ENCODE measurements at places on chromosomes 11 and 22.

- DNase-seq, result no peak
These were observed 27.2 kb downstream of the TTC12 start for GRCh38 chr11:113341388-113342165.

DNA sequence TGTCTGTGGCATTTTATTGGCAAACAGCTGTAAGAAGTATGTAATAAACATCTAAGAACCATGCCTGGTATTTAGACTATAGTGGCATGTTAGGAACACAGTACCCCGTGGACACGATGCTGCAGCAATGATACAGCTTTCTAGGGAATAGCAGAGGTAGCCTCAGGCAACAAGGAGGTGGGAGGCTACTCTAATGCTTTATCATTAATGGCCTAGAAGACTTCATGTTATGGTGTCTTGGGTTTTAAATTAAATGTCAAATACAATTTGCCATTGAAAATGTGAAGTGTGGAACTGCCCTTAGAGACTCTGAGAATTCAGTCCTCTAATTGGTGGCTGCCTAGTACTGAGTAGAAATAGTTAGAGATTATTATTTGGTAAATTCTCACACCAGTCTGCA is 516.9 kb downstream of the CNTN5 start:
- no peak for DNase-seq

DNA sequence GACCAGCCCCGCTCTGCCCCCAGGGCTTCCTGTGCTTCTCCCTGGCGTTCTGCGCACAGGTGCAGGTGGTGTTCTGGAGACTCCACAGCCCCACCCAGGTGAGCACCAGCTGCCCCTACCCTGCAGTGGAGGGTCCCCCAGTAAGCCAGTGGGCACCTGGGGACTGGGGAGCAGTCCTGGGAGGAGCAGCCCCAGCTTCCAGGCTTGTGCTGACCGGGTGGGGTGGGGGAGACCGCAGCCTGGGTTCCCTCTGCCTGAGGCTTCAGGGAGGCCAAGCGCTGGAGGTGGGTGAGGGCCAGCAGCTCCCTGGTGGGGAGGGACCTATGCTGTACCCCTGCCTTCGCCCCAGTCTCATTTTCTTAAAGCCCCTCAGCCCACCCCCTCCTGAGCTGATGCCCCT is 6.9 kb downstream of the TSPAN32 start:
- DNase-seq, result no peak

DNA sequence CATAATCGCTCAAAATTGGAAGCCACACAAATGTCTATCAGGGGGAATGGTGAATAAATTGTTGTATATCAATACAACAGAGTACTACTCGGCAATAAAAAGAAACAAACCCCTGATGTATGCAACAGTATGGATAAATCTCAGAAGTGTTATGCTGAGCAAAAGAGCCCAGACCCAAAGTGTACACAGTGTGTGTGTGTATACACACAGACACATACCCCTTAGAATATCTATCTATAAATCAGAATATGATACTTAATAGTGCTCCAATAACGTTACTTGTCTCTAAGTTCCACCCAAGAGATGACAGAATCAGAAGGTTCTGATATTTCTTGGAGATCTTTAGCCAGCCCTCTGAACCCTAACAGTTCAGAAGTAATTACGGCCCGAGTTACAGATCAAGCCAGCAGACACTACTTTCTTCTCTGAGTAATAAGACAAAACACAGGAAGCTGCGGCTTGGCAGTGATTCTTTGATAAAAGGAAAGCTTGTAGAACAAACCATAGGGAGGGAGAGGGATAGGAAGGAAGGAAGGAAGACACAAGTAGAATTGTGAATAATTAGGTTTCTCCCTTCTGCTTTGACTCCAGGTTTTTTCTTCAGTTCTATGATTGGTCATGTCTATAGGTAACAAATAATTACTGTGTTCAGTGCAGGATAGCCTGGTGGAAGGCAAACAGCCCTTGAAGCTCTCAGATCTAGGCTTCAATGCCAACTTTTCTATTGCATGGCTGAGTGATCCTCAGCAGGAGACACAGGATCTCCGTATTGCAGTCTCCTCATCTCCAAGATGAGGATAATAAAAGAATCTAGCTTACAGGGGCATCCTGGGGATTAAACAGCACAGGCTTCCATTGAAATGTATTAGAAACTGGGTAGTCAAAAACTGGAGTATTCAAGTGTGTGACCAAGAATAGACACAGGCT is 75.6 kb upstream of the TEAD1 start:
- no peak for DNase-seq

GRCh38 chr11:6660712-6661111 is 5.1 kb upstream of the DCHS1 start:
- no peak for DNase-seq

DNA sequence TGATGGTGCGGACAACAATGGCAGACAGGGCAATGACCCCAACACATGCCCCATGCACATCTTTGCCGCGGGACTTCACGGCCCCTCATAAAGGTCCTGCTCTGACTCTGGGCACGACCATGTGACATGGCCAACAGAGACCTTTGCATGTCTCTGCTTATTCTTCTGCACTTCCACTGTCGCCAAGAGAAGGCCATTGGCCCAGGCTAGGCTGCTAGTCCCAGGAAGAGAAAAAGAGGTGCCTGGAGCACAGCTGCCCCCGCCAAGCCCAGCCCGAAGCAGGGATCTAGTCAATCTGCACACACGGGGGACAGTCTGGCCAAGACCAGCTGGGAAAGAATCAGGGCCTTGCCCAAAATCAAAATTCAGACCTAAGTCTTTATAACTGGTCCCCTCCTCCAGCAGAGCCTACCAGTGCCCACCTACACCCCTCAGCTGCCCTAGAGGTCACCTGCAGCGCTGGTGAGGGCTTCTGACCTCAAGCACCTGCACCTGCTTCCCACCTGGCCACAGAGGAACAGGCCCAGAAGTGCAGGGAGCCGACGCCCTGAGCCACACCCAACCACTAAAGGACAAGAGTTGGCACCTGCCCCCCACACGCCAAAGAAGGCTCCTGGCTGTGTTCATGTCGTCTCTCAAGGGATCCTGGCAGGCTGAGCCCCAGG is 8.1 kb downstream of the SULT4A1 start:
- no peak for DNase-seq

DNA sequence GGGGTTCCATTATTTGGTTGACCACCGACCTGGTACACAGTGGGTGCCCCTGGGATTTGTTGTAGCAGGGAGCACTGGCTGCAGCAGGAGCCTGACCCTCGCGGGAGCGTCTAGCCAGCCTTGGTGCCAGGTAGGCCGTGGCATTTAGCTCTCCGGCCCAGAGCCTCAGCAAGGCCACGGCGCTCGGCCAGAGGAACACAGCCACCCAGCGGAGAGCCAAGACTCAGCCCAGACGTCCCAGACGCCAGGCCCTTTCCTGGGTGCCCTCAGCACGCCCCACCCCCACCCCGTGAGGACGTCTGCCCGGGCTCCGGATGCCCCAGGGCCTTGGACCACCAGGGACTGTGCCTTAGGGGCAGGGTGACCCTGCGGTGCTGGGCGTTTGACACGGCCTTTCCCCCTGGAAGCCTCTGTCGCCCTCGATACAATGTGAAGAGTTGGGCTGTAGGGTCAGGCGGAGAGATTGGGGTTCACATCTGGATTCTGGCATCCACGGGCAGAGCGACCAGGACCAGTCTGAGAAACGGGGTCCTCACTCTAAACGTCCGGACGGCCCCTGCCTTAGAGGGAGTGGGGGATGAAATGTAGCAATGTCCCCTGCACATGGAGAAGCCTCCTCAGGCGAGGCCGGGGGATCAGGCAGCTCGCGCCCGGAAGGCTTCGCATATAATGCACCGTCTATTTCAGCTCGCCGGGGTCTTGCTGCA is 99.2 kb upstream of the FGF3 start:
- DNase-seq, result no peak

DNA sequence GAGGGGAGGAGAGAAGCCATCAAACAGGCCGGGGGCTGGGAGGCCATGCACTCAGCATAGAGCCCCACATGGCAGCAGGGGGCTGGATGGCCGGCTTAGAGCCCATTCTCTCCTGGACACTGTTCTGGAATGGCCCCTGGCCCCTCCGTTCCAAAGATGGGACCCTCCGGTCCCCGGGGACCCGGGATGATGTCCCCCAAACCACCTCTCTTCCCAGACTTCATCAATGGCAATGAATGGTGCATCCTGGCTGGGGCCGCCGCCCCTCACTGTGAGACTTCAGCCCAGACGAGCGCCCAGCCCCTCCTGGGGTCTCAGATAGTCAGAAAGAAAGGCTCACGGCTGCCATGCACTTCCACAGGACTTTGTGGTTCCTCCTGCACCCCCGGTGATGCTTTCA is 13.8 kb upstream of the RTN4R start:
- DNase-seq, result no peak

DNA sequence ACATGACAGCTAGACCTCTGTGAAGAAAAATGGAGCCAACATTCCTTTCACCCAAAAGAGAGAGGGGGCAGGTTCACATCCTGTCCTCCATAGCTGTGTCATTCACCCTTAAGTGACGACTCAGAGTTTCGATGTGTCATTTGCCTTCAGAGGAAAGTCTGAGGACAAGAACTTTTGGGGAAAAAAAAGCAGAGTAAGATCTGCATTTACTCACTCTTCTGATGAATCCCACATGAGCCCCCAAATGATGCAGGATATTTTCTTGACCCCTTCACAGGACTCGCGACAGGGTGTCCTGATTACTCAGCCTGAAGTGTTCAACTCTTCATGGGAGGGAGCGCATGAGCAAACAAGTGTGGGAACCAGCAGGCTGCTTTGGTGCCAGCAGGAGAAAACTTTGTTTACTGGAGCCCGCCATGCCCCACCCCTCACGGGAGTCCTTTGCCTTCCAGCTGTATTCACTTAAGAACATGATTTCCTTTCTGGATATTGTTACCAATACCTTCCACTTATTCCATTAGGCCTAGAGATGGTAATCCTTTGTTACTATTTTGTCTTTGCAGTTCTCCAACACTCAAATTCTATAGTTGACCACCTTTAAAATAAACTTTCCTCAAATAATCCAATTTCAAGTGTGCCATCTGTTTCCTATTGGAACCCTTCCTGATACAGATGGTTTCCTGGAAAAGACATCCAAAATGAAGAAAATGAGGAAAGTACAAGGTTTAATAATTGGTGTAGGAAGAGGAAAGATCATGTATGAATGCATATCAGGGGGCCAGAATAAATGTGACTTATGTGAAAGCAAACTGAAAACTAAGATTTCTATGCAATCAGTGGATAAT is 729.8 kb downstream of the FAM181B start:
- DNase-seq, result no peak

- no peak for DNase-seq
These were observed 6.4 kb upstream of the ADORA2A start for GRCh38 chr22:24420977-24421343.

DNA sequence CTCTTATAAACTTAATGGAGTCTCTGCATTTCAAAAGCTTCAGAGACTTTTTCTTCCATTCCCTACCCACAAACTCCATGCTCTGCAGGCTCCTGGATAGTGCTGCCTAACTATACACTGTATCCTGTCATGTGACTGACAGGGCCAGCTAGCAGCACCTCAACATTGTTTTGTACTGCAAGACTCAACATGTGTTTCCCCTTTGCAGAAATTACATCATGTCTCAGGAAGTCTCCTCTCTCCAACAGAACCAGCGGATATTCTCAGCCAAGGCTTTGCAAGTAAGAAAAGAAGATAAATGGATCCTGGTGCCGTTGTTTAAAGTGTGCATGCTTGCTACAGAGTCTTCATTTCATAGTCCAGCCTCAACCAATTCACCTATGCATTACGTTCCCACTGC is 164.0 kb upstream of the UBASH3B start:
- no peak for DNase-seq

DNA sequence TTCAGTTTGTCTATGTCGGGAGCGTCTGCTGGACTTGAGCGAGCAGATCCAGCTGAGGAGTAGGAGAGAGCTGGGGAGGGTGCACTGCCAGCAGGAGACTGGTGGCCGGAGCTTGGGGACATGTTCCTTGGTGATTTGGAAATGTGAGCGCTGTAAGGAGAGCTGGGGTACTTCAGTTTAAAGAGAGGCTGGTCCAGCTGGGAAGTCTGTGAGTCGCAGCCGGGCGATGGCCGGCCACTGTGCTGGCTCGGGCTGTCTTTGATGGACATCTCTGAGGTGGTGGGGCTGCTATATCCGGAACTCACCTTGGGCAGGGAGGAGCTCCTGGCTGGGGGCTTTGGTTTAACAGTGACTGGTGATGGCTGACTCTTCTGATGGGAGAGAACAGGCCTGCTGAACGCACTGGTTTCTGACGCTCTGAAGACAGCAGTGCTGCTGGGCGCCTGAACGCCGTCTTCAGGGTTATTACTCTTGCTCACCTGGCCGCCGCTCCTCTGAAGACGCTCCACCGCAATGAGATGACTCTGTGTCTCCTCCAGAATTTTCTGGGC is 63.6 kb upstream of the PITPNB start:
- DNase-seq, result no peak

DNA sequence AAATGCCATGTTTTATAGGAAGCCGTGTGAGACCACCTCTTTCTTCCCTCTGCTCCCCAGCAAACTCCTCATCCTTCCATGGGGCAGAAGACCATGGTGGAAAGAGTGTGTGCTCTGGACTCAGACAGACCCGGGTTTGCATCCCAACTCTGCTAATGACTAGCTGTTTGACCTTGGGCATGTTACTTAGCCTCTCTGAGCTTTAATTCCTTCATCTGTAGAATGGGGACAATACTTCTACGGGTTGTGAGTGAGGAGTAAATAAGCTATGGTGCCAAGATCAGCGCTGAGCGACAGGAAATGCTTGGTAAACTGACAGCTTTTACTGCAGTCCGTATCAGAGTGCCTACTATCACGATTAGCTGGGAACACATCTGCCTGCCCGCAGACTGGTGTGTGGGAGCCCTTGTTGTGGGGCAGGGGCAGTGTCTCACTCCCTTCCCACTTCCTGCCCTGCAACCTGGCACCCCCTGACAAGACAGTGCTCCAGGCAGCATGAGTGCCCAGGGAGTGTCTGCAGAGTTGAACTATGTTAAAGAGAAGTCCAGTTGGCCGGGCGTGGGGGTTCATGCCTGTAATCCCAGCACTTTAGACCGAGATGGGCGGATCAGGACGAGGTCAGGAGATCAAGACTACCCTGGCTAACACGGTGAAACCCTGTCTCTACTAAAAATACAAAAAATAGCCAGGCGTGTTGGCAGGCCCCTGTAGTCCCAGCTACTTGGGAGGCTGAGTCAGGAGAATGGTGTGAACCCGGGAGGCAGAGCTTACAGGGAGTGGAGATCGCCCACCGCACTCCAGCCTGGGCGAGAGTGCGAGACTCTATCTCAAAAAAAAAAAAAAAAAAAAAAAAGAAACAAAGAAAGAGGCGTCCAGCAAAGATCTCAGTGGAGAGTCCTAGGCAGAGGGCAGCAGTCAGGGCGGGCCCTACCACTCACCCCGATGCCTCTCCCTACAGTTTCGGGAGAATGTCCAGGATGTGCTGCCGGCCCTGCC is 2.2 kb downstream of the SEC14L2 start:
- no peak for DNase-seq

All from GM23338 (cell line).